Bronchial epithelial cell (primary cell): ENCODE measurements at places on chromosomes 6 and 20. TPM values are rescaled to one million over a fixed set of nuclear protein-coding genes. Genes with fewer than 3 reads are reported as not detected.

GRCh38 chr6:43981363-43981990 is 145.8 kb downstream of the MRPL14 start:
- no peak for DNase-seq

DNA sequence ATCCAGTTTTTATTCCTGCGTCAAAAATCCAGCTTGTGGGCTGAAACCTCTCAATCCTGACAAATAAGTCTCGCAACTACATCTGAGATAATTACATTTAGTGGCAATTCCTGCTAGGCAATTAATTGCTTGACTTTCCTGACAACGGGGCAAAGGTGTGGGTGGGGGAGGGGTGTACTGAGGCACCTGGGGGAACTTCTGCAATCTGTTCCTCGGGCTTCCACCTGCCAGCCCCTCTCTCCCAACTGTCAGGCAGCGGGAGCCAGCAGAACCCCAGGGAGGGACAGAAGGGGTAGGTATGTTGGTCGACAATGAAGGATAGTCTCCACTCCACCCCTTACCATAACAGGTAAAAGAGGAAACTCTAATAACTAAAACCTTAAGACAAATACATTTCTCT is 6.8 kb downstream of the C6orf52 start:
- no peak for DNase-seq

DNA sequence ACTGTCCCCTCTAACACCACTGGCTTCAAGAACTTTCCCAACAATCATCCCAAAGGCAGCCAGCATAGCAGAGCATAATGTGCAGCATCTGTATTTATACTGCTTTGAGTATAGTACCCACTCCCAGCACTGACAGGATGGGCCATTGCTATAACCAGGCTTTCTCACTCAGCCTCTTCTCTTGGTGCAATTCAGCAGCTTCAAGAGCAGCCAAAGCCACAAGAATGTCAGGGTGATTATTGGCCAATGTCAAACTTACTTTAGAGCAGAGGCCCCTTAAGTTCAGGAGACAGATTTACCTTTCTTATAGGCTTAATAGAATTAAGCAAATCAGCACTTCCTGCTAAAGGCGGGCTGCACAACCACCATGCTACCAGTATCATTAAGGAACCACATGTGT is 232.4 kb upstream of the RSPO3 start:
- DNase-seq: no peak

- DNase-seq: no peak
Measured at GRCh38 chr20:33798444-33798843, 12.7 kb upstream of the CHMP4B start.

FILIP1 gene
- total RNA-seq: under 0.01 and 0.26 TPM in 2 replicates

DNA sequence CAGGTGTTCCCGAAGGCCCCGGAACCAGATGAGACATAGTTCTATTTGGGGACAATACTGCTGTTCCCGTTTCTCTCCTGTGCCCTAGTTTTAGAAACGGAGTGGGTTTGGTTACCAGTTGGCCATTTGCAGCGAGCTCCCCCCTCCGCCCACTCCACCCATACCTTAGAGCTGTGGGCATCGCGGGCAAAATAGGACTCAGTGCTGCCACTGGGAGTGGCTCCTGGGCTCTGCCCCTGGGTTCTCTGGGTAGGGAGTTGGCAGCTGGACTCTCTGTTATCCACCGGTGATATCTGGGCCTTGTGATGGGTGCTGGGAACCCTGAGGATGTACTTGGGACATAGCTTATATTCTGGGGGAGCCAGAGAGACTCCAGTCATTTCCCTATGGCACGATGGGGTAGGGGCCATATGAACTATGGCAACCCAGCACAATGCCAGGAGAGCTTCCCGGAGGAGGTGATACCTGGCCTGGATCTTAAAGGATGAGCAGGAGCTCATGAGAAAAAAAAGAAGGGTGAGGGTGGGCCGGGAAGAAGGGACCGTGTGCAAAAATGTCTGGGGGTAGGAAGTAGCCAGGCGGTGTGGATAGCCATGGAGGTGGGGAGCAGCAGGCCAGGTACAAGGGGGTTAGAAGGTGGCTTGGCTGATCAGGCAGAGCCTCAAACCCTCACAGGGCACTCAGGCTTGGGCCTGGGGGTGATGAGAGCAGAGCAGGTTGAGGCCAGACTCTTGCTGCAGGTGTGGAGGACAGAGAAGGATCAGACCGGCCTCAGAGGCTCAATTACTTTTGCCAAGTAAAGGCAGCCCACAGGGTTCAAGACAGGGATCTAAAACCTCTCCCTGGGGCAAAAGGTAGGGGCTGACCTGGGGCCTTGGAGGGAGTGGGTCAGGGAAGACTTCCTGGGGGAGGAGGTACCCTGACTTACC is 9.6 kb downstream of the SRC start:
- no peak for DNase-seq

DNA sequence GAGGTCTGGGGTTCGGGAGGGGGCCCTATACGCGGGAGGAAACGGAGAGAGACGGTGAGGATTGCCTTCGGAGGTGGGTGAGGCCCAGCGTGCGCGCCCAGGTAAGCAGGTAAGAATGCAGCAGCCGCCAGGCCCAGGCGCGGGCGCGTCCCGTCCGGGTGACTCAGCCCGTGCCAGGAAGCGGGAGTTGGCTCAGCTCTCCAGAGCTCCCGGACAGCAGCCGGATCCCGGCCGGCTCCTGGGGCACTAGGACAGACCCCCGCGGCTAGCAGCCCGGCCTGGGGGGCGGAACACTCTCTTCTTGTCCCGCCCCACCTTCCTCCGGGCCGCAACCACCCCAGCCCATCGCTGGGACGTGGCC is 1.5 kb upstream of the MDFI start:
- peak; percentile 78 for DNase-seq

GRCh38 chr6:158417760-158418098 is 105.5 kb downstream of the TULP4 start:
- peak; percentile 57 for DNase-seq

DNA sequence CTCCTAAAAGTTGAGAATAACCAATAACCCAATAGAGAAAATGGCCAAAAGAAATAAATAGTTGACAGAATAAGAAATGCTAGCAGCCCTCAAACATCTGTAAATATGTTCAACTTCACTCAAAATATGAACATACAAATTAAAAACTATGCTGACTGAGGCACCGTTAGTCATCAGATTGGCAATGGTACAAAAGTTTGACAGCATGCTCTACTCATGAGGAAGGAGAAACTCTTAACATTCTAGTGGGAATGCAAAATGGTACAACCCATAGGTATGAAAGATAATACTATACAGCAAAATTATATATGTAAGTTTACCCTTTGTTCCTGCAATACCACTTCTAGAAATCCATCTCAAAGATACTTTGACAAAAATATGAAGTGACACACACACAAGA is 1.6 kb upstream of the ZSCAN12 start:
- DNase-seq: peak; percentile 82

DNA sequence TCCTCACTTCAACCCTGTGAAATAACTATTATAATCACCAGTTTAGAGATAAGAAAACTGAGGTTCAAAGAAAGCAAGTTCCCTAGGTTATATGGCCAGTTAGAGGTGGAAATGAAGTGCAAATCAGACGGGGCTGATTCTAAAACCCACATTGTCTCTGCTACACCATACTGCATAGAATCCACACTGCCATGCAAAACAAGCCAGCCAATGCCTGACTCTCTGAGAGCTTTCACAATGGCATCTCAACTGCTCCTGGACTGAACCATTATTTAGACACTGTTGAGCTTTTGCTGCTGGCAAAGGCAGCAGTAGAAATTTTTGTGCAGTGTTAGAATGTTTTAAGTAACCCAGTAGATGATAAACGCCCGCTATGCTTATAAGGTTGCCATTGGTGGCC is 195.2 kb upstream of the CNR1 start:
- DNase-seq: no peak

DNA sequence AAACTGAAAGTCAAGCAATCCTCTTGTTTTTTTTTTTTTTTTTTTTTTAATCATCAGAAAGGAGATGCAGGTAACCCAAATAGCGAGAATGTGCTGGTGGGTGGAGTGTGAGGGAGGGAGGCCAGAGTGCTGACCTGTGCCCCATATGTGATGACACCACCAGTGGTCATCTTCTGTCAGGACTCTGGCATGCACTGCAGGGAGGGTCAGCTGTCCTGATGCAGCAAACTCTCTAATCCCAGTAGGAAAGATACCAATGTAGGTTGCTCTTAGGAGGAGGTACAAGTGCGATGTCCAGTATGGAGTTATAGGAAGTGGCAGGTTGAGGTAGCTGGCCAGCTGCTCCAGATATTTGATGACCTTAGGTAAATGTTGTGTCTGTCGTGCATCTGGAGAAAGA is 2.8 kb upstream of the CST4 start:
- DNase-seq: no peak

DNA sequence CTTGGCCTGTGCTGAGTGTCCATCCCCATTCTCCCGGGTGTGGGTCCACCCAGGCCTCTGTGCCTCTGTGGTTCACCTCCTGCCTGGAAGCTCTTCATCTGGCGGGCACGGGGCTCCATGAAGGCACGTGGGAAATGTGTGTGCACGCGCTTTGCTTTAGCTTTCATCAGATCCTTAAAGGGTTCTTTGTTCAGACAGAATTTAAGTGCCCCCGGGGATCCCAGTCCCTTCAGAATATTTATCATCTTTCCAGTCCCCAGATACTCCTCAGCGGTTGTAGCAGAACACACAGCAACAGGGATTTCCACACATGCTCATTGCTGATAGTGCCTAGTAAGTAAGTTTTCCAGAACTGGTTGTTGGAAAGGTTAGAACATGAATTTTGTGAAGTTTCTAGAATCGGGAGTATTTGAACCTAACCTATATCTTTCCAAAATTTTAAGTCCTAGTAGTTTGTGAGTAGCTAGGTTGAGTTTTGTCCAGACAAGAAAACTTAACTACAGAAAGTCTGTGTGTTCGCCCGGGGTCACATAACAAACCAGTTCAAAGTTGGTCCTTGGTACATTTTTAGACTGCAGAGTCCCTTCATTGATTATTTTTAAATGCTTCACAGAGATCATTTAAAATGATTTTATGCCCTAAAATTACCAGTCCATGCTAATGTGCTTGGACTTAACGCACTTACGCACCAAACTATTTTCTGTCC is 67.7 kb downstream of the RPP40 start:
- DNase-seq: no peak

DNA sequence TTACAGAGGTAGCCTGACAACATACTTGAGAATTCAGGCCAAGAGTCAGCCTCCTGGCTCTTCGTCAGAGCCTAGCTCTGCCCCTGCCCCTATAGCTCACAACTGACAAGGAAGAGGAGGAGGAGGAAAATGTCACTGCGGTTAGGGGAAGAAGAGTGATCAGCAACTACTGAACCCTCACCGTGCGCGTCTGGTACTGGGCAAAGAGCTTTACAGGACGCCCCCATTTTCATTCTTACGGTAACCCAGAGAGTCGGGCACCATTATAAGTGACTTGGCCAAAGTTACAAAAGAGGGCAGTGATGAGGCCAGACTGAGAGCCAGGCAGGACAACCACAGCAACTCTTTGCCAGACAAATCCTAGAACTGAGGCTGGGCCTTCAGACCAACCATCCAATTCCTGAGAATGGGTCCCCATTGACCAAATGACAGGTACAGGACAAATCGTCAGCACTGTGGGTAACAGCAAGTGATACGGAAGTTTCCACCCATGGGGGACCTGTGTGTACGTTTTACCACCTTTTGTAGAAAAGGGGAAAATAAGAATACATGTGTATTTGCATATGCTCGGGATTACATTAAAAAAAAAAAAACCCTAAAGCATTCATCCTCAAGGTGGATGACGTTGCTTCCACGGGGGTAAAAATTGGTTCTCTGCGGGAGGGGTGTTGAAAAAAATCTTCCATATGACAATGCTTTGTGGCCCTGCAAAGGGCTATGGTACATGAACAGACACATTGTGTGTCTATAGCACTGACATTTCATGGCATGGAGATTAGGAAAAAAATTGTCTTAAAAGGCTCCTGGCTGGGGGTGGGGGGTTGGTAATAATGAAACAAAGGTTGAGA is 118.0 kb downstream of the NFATC2 start:
- DNase-seq: no peak

DAAM2 gene
- under 0.01 and 0.13 TPM in 2 replicates for total RNA-seq

- DNase-seq: no peak
Measured at GRCh38 chr6:22028403-22029090, 268.3 kb downstream of the PRL start.

DNA sequence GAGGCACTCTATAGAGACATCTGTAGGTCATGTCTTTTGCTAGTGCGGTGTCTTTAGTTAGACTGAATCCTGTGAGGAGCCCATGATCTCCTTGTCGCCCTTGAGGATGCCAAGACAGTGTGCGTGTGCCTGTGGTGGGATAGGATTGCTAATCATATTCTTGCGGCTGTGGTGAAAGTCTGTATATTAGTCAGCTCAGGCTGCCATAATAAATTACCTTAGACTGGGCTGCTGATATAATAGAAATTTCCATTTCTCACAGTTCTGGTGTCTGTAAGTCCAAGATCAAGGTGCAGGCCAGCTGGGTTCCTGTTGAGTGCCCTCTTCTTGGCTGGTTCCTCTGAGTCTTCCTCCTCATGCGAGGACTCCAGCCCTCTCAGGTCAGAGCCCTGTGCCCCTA is 141.2 kb downstream of the JARID2 start:
- DNase-seq: no peak

DNA sequence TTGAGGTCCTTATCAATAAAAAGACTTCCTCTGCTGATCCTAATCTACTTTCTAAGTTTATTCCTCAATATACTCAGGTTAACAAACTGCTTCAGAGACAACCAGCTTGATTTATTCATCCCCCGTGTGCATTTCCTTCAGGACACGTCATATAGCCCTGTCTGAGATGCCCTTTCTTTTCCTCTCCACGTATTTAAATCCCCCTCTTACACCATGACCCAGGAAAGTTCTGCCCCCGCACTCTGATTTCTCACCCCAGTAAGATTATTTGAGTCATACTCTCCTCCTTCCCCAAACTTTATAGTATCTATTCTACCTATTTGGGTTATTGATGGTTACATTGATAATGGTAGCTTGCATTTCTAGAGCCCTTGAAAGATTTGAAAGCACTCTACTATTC is 9.8 kb upstream of the CGA start:
- no peak for DNase-seq

DNA sequence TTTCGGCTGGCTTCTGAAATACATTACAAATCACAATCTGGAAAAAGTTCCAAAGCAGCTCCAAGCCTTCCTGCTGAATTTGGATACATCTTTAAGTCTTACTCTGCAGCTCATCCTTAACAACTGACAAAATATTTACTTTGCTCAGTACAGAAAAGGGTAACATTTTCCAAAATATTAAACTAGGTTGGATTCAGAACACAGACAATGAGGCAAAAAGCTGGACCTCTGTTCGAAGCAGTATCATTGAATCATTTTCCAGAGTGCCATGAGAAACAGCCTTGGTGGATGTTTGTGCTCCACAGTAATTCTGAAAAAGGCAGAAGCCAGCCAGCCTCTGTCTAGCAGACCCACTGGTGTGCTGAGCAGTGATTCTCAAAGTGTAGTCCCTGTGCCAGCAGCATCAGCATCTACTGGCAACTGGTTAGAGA is 162.1 kb downstream of the AIG1 start:
- no peak for DNase-seq

GRCh38 chr6:5497896-5498578 is 236.7 kb downstream of the FARS2 start:
- DNase-seq: no peak

USP49 gene
- total RNA-seq: 1.5 and 1.6 TPM in 2 replicates
